Sciatic nerve (tissue), 2 donors: ENCODE measurements at places on chromosomes 2 and 18. TPM values are rescaled to one million over a fixed set of nuclear protein-coding genes. Genes with fewer than 3 reads are reported as not detected.

GRCh38 chr2:21256006-21256405, 132.2 kb downstream of the TDRD15 start:
- DNase-seq: peak; percentile 75

- DNase-seq: no peak
Observed at GRCh38 chr2:240247241-240247867, 106.9 kb upstream of the OTOS start.

- peak; percentile 82 for DNase-seq
Observed at GRCh38 chr18:79400091-79400590, 4.4 kb downstream of the NFATC1 start.

- DNase-seq: no peak
Observed at GRCh38 chr2:97840198-97840597, 126.8 kb downstream of the ZAP70 start.

The POMC gene
- 1.1 TPM for total RNA-seq

The BCL11A gene
- total RNA-seq: 1.6 TPM
